C1 segment of cervical spinal cord (tissue), 14 donors: ENCODE measurements at places on chromosomes 3 and 15.

DNA sequence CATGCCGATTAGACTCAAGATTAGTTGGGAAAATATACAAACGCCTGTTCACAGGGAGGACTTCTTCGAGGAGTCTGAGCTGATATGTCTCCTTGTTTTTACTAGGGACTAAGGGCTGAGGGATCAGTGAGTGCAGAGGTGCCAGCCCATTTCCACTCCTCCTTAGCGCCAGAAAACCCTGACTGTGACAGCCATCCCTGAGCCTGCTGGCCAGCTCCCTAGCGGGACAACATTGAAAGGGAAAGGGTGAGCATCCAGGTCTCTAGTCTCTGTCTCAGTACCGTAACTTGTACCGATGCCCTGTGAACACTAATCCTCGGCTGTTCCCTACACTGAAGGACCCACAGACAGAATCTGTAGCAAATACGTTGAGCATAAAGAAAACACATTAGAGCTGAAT is 243.4 kb downstream of the WNT5A start:
- DNase-seq, result no peak

DNA sequence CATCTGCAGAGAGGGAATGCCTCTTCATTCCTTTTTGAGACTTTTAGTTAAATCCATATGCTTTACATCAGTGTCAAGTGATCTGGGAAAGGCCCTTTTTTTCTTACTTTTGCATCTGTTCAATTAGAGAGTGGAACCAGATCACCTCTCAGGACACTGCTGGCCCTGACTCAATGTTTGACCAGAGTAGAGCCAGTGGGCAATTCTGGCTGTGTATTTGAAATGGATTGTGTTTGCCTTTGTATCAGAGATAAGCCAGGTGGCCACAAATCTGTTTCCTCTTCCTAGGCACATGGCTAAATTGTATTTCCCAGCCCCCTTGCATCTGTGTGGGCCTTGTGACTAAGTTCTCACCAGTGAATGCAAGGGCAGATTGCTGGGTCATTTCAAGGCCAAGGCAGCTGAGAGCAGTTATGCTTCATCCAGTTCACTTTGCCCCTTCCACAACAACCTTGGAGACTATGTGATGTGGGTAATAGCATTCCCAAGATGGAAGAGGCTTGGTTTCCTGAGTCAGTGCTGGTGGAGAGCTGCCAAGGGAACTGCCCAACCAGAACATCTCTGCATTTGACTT is 75.6 kb upstream of the CACNA2D3 start:
- DNase-seq, result no peak

DNA sequence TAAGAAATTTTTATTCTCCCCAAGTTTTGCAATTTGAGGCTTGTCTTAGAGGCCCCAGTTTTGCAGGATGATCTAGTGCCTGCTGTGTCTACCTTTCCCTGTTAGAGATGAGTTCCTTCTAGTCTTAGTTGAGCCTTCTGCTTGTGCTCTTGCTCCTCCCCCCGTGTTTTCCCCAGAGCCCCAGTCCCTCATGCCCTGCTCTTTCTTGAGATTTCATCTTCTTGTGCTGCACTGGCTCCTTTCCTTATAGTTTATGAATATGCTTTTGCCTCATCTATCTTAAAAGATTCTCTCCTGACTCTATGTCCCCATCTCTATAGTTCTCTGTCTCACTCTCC is 4.7 kb downstream of the GAP43 start:
- no peak for DNase-seq

DNA sequence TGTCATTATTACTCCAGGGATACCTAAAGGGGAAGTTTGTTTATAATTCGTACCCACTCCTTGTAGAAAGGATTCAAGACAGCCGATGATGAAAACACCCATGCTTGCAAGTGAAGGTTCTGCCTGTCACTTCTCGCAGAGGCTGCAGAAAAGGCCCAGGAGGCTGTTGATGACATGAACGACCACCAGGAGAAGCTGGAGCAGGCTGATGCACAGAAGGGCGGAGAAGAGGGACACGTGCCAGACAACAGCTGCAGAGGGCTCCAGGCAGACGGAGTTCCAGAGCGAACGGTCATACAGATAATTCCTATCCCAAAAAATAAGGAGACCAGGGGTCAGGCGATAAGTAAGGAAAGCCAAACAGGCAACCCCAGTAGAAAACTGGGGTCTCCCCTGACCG is 5.7 kb upstream of the DYNLT2B start:
- no peak for DNase-seq

- DNase-seq, result no peak
These were observed 2.2 kb upstream of the THRB start for GRCh38 chr3:24496529-24497482.
